Fibroblast of lung (primary cell): ENCODE measurements at places on chromosomes 11 and 22. TPM values are rescaled to one million over a fixed set of nuclear protein-coding genes. Genes with fewer than 3 reads are reported as not detected.
A peak's percentile ranks its signal among the peaks of the same experiment; 100 is the strongest.

Gene TM7SF2
- 30.0 and 89.5 TPM in 2 replicates for total RNA-seq

Gene FOXRED1
- 8.7 and 8.8 TPM in 2 replicates for total RNA-seq

Gene RTN4R
- total RNA-seq: 0.26 and 0.99 TPM in 2 replicates

Gene SLC22A25
- total RNA-seq: not detected in 2 replicates

Gene PRR33
- not detected in 2 replicates for total RNA-seq

Gene JAML
- total RNA-seq: not detected in 2 replicates

Gene MYOD1
- not detected in 2 replicates for total RNA-seq

Gene SMIM35
- not detected in 2 replicates for total RNA-seq

Gene SPI1
- total RNA-seq: not detected in 2 replicates

Gene MS4A3
- total RNA-seq: not detected in 2 replicates

Gene BTBD18
- total RNA-seq: not detected in 2 replicates

GRCh38 chr11:73318501-73319011, 10.5 kb downstream of the ARHGEF17 start:
- DNase-seq: no peak

GRCh38 chr11:45517171-45517770, 148.2 kb downstream of the CHST1 start:
- DNase-seq: no peak

GRCh38 chr11:35487532-35488078, 37.8 kb downstream of the PAMR1 start:
- peak; percentile 79 for DNase-seq

- peak; percentile 36 for DNase-seq
These were observed 150.2 kb downstream of the SNX19 start for GRCh38 chr11:130765951-130766649.

GRCh38 chr11:45917286-45917622, 423 bp downstream of the PEX16 start:
- no peak for DNase-seq

DNA sequence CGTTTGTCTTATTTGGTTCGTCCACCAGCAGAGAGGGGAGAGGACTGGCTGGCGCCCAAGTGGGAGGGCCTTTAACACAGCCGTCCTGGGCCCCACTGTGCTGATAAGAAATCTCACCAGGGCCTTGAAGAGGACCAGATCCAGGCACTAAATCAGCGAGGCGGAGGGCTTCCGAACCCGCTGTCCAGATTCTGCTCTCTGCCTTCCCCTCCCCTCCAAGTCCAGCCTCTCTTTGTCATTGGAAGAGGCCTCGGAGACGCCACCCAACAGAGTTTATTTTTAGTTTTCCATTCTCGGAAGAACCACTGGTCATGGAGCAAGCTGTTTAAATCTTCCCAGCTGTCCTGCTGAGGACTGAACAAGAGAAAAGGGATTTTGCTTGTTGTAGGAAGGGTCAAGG, 9.3 kb upstream of the FXYD6 start:
- no peak for DNase-seq

DNA sequence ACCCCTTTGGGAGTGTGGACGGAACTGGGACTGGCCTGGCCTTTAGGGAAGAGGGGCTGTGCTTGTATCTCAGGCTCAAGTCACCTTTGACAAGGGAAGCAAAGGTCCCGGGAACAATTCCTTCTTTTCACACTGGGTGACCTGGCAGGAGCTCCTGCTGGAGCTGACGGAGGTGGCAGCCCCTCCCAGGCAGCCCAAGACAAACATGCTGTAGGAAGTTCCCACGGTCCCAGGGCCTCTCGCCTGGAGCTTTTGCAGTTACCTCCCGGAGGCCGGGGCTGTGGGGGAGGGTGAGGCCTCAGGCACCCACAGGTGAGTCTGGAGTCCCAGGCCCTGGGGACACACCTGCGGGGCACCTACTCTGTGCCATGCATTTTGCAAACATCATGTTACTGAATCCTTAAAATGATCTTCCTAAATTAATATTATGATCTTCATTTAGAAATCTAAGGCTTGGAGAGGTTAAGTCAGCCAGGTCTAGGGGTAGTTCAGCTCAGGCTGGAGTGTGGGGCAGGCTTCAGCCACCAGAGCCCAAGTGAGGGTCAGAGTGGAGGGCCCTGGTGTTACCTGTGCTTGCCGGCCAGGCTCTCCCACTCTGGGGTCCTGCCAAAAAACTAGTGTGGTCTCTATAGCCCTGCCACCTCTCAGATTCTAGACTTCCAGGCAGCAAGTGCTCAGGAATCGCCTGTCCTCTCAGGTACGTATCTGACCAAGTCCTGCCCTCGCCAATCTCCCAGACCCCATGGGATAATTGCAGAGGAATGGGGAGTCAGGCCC, 15.7 kb upstream of the MYEOV start:
- DNase-seq: no peak

DNA sequence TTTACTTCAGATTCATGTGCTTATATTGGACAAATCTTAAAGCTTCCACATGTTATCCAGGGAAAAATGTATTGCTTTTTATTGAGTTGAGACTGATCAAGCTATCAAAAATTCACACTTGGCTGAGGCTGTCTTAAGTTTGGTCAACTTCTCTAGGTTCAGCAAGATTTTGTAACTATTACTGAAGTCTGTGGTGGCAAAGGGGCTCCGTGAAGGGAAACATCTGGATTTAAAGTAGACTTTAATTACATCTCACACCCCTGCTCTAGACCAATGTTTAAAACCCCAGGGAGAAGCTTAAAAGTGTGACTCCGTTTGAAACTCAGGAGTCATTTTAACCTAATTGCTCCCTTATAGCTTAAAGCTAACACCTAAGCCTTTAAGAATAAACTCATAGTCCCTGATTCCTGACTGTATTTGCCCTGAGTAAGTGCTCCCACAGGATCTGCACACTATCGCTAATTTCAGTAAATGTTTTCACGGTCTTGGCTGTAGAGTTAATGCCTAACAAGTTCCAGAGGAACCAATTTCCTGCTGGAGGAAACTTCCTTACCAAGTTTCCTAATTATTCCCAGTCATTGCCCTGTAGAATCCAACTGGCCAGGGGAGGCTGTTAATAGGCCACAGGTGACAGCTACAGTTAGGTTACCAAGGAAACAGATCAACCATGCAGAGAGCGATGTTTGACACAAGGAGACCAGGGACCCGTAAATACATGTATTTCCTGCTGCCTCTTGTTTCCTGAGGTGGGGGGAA, 40.5 kb downstream of the OR10A6 start:
- DNase-seq: no peak

DNA sequence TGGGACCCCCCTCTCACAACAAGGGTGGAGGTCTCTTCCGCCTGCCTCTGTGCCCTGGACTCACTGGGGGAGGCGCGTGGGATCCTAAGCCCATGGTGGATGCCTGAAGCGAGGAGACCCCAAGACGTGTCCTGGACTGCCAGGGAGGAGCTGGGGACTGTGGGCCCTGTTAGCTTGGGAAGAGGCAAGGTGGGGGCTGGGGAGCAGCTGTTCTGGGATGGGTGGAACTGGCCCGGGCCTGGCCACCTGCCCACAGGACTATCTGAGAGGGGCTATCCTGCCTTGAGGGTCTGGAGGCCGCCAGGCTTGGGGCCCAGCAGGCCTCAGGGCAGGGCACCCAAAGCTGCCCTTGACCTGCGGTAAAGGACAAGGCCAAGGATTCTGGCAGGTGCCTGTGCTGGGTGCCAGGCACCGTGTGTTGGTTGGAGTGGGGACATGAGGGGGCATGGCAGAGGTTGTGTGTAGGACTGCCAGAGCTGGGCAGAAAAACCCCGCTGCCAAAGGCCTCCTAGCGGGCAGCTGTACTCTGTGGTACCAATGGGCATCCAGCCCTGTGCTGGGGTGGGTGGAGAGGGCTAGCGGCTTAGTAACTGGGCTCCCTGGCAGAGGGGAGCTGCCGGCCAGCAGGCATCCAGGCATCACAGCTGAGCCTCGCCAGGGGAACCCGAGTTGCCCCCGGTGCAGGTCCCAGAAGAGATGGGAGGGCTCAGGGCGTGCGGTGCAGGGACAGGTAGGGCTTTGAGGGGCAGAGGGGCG, 670 bp downstream of the LSP1 start:
- DNase-seq: no peak

DNA sequence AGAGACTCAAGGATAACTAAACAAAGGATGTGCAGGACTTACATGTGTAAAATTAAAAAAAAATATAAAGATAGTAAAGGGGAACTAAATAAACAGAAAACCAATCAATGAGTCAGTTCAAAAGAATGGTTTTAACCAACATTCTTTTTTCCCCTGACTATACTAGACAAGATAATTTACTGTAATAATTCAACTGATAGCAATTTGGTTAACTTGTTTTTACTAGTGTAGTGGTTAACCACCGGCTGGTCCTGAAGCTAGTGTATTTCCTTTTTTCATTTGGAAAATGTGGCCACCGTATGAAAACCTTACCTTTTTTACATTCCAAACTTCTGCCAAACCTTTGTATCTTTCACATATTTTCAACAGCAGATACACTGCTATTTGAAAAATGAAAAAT, 123.1 kb downstream of the ARHGAP42 start:
- DNase-seq: peak; percentile 93

DNA sequence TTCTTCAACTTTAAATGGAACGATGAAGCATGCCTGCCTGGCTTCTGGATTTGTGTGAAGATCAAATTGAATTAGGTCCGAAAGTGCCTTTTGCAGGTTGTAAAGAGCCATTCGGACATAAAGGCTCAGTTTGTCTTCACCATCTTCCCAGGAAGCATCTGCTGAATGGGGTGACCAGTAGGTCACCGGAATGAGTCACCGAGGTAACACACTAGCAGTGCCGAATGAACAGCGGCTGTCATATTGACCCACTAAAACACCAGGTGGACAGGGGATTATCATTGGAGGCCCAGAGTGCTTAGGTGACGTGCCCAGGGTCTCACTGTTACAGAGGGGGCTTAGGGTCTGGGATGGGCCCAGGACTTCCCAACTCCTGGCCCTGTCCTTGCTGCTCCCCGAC, 43.1 kb upstream of the MYH9 start:
- no peak for DNase-seq
